ENCODE measurements at places on chromosomes 3 and 15. TPM values are rescaled to one million over a fixed set of nuclear protein-coding genes. Genes with fewer than 3 reads are reported as not detected.

The KLHL40 gene
- under 0.01 TPM for total RNA-seq

DNA sequence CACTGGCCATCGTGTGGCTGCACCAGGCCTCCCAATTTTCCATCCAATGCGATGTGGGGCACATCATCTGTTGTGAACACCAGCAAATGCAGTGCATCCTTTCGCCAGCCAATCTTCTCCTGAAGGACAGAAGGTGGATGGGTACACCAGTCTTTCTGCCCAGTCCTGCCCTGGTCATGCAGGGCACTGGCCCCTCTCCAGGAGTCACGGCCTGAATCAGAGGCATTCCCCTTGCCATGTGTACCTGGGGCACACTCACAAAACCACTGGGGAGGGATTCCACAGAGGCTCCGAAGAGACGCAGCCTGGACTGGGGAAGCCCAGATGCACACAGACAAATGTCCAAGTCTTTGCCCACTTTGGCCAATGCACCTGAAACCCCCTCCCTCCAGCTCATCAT, 65.8 kb downstream of the ITGB5 start:
- no peaks in the 10 kb centered on the region for H3K36me3 ChIP-seq
- H3K27ac ChIP-seq = no peak overlapping the region
- H3K4me3 ChIP-seq = no peak overlapping the region
- no peaks in the 10 kb centered on the region for H3K4me1 ChIP-seq
- no peak for DNase-seq
- H3K27me3 ChIP-seq = no peaks in the 10 kb centered on the region

DNA sequence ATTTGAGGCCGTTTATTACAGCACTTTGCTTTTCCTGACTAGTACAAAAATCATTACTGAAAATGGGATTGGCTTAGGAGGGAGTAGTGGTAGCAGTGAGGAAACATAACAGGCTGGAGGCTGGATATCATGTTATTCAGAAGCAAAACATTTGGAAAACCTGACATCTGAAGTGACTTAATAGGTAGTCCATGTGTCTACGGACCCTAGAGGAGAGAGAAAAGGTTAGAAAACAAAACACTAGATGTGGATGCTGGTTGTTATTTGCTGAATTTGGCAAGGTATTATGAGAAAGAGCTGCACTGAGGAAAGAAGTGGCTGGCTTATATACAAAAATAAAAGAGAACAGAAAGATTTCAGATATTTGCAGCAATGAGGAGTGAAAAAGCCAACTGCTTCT, 139.9 kb downstream of the MEX3B start:
- no peak overlapping the region for H3K27ac ChIP-seq
- H3K36me3 ChIP-seq = no peaks in the 10 kb centered on the region
- no peak overlapping the region for H3K4me3 ChIP-seq
- H3K4me1 ChIP-seq = peaks cover 23% of the 10 kb centered on the region

GRCh38 chr3:22887664-22888291, 315.3 kb upstream of the UBE2E2 start:
- no peaks in the 10 kb centered on the region for H3K27me3 ChIP-seq
- H3K4me1 ChIP-seq = peaks cover 15% of the 10 kb centered on the region
- H3K27ac ChIP-seq = no peak overlapping the region
- no peak overlapping the region for H3K4me3 ChIP-seq
- H3K36me3 ChIP-seq = no peaks in the 10 kb centered on the region

DNA sequence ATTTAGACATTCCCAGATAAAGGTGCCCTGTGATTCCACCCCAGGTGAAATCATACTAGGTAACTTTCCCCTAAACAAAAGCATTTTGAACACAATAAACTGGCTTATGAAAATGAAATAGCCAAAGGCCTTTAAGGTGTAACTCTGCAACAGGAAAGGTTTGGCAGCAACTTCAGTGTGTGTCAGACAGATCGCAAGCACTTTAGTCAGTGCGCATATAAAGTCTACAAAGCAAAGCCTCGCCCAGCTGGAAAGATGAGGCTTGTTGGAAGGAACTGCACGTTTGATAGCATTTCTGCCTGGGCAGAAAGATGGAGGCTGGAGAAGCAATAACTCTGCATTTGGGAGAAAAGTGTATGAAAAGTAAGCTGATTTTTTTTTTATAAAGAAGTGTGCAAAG, 57.9 kb downstream of the PRICKLE2 start:
- no peak for DNase-seq
- no peaks in the 10 kb centered on the region for H3K36me3 ChIP-seq
- H3K4me3 ChIP-seq = no peak overlapping the region
- peaks cover 36% of the 10 kb centered on the region for H3K4me1 ChIP-seq
- no peaks in the 10 kb centered on the region for H3K27me3 ChIP-seq

DNA sequence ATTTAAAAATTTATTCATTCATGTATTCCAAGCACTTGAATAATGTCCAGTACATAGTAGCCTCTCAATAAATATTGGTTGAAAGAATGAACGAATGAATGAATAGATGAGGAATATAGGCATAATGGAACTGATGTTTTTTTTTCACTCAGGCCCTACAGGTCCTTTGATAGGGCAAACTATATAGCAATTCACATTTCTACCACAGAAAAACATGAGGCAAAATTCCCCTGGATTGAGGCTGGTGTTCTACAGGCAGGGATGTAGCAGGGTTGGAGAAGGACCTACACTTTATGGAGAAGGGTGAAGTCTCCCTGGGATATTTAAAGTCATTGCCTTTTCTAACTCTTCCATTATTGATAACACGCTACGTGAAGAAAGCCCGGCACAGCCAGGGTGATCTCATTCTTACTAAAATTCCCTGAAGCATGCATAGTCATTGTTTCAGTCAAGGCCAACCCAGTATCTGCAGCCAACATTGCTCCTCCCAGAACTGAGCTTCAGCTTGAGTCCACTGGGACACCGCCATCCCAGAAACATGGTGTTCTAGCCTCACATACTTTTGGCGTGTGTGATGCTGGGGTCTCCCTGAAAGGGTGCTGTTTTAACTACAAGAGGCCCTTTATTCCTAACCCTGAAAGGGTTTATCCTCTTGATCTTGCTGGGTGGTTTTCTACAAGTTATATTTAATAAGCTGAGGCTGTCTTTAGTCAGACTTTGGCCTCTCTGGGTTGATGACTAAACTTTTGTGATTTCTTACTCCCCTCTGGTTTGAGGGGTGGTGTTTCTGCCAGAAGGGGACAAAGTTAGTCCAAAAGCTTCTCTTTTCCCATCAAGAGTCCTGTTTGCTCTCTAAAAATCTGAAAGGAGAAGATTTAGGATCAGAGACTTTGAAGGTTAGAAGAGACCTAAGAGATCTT, 25.9 kb upstream of the FBN1 start:
- peak; percentile 89 for DNase-seq
- no peaks in the 10 kb centered on the region for H3K4me1 ChIP-seq
- no peaks in the 10 kb centered on the region for H3K36me3 ChIP-seq
- H3K4me3 ChIP-seq = no peak overlapping the region
- no peaks in the 10 kb centered on the region for H3K27me3 ChIP-seq
